ENCODE measurements at places on chromosomes 4 and X. TPM values are rescaled to one million over a fixed set of nuclear protein-coding genes. Genes with fewer than 3 reads are reported as not detected.

Gene CXCL1
- total RNA-seq, result 11.7 TPM

Gene TRO
- total RNA-seq, result 3.7 TPM

Gene BCAP31
- total RNA-seq, result 156 TPM

Gene NAA11
- not detected for total RNA-seq

Gene BCOR
- 3.5 TPM for total RNA-seq

Gene CCDC120
- total RNA-seq, result 8.3 TPM

Gene CT45A10
- not detected for total RNA-seq

Gene TMEM192
- 25.5 TPM for total RNA-seq

Gene POF1B
- total RNA-seq, result under 0.01 TPM

Gene IL15
- 3.2 TPM for total RNA-seq

Gene SCML1
- 13.4 TPM for total RNA-seq

Gene FGF5
- total RNA-seq, result 2.9 TPM

Gene ZNF711
- total RNA-seq, result 3.7 TPM

Gene H2AZ1
- total RNA-seq, result 121 TPM

Gene CASP3
- 49.8 TPM for total RNA-seq

Gene DGKK
- not detected for total RNA-seq

Gene TRAM1L1
- total RNA-seq, result 2.8 TPM

Gene PAGE2
- not detected for total RNA-seq

Gene UGT2A1
- total RNA-seq, result not detected

Gene ARAF
- 15.8 TPM for total RNA-seq

Gene LDB2
- total RNA-seq, result not detected

Gene HAND2
- total RNA-seq, result not detected

Gene MAGIX
- 2.8 TPM for total RNA-seq

Gene PSAPL1
- under 0.01 TPM for total RNA-seq

Gene GPR143
- not detected for total RNA-seq

Gene ODAPH
- not detected for total RNA-seq

Gene TIGD4
- total RNA-seq, result 0.50 TPM

Gene KLHL4
- total RNA-seq, result 0.64 TPM

Gene CXCL9
- not detected for total RNA-seq

Gene DSPP
- total RNA-seq, result not detected

Gene ADGRL3
- total RNA-seq, result not detected

Gene EVC
- 29.1 TPM for total RNA-seq

Gene FAM184B
- total RNA-seq, result 5.5 TPM

Gene DDIT4L
- not detected for total RNA-seq

Gene C1QTNF7
- total RNA-seq, result not detected

Gene ZBTB33
- total RNA-seq, result 12.0 TPM

Gene ADGRG2
- total RNA-seq, result 0.26 TPM
